ENCODE measurements at places on chromosomes 11 and 22.

DNA sequence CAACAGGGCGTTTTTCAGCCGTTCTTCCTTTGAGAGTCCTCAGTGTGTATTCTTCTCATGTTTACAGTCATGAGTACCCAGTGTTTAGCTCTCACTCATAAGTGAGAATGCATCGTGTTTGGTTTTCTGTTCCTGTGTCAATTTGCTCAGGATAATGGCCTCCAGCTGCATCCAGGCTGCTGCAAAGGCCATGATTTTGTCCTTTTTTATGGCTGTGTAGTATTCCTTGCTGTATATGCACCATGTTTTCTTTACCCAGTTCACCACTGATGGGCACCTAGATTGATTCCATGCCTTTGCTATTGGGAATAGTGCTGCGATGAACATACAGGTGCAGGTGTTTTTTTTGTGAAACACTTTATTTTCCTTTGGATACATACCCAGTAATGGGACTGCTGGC, 23.5 kb downstream of the B3GAT1 start:
- DNase-seq = no peak

DNA sequence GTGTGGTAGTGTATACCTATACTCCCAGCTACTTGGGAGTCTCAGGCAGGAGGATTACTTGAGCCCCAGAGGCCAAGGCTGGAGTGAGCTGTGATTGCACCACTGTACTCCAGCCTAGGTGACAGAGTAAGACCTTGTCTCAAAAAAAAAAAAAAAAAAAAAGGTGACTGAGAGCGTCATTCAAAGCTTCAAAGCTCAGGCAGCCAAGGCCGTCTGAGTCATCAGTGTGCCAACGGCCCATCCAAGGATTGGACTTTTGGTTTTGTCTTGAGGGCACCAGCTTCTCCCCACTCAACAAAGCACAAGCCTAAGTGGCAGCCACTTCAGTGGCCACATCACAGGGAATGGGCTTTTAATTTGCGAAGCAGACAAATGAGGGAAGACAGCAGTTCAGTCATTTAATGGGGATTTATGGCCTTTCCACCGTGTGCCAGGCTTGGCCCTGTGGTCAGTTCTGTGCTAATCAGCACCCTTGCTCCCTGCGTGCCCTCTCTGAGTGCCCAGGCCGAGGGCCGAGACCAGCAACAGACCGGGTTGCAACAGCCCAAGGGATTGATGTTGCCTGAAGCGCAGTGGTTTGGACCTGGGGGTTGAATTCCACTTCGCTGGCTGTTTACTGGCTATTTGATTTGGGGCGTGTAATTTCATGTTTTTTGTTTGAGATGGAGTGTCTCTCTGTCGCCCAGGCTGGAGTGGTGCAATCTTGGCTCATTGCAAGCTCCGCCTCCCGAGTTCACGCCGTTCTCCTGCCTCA, 30.2 kb upstream of the CRYBB3 start:
- no peak for DNase-seq

GRCh38 chr11:74022546-74022945, 13.7 kb upstream of the UCP3 start:
- DNase-seq = no peak

DNA sequence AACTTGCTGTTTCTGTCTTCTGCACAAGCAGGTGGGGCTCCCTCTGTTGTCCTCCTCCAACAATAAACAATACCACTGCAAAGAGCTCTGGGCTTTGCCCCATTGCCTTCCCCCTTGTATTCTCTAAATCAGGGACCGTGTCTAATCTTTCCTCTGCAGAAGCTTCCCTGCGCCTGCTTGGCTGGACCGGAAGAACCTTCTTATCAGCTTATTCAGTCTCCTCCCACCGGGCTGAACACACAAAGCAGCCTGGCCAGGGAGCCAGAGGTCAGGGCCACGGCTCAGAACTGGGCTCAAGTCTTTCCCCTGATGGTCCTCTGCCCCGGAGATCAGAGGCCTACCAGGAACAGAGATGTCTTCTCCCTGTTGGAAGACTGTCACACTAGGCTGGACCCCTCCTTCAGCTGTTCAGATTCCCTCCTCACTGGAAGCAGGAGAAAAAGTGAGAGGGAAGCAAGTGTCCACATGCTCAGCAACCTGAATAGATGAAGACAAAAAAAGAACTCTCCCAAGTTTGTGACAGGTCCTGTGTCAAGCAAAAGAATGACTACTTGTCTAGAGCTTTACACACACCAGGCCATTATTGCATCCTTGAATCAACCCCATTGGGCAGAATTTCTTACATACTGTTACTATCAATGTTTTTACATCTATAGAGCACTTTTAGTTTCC, 63.7 kb downstream of the RAB30 start:
- no peak for DNase-seq

DNA sequence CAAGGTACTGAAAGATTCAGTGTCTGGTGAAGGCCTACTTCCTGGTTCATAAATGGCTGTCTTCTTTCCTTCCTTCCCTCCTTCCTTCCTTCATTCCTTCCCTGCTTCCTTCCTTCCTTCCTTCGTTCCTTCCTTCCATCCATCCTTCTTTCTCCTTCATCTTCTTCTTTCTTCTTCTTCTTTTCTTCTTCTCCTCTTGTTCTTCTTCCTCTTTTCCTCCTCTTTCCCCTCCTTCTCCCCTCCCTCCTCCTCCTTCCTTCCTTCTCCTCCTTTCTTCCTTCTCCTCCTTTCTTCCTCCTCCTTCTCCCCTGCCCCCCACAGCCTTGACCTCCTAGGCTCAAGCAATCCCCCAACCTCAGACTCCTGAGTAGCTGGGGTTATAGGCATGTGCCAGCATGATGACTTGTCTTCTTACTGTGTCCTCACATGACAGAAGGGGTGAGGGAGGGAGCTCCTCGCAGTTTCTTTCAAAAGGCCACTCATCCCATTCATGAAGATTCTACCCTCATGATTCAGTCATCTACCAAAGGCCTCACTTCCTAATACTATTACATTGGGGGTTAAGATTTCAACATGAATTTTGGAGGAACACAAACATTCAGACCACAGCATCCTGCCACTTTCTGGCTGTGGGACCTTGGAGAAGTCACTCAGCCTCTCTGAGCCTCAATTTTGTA, 22.6 kb upstream of the CCDC134 start:
- DNase-seq = no peak
